ENCODE measurements at places on chromosomes 2 and 18. TPM values are rescaled to one million over a fixed set of nuclear protein-coding genes. Genes with fewer than 3 reads are reported as not detected.

DNA sequence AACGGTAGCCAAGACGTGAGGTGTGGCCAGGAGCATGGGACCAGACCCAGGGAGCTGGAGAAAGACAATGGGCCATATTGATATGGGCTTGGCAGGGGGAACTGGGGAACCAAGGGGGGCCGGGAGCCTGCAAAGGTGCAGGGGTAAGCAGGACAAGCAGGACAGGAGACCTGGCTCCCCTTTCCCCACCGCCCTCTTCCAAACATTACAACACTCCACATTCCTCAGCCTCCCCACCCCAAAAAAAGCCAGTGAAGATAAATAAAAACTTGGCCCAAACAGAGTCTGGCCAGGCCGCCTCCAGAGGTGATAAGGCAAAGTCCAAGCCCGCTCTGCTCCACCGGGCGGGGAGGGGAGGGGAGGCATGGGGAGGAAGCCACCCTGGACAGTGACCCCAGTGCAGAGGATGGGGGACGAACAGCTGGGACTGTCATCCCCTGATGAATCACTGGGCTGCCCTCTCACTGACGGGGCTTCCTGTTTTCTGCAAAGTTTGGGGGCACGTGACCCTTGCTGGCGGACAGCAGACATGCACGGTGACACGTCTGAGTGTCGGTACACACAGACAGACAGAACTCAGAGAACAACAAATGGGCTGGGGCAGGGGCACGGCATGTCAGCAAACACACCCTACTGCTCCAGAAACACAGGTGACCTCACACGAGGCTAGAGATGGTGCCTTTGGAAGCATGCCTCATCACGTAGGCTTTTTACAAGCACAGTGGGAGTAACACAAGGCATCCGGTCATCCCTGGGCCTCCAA lies 100.2 kb downstream of the TNS1 start:
- peak; percentile 100 for DNase-seq

DNA sequence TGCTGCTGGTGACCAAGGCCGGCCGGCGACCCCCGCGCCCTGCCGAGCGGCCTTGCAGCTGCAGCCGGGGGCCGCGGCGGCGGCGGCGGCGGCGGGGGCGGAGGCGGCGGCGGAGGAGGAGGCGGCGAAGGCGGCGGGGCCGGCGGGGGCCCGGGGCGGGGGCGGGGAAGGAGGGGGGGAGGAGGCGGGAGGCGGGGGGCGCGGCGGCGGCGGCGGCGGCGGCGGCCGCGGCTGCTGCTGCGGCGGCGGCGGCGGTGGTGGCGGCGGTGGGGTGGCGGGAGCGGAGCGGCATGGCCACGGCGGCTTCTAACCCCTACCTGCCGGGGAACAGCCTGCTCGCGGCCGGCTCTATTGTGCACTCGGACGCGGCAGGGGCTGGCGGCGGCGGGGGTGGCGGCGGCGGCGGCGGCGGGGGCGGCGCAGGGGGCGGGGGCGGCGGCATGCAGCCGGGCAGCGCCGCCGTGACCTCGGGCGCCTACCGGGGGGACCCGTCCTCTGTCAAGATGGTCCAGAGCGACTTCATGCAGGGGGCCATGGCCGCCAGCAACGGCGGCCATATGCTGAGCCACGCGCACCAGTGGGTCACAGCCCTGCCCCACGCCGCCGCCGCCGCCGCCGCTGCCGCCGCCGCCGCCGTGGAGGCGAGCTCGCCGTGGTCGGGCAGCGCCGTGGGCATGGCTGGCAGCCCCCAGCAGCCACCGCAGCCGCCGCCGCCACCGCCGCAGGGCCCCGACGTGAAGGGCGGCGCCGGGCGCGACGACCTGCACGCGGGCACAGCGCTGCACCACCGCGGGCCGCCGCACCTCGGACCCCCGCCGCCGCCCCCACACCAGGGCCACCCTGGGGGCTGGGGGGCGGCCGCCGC lies 1.5 kb downstream of the POU3F3 start:
- DNase-seq: no peak

DNA sequence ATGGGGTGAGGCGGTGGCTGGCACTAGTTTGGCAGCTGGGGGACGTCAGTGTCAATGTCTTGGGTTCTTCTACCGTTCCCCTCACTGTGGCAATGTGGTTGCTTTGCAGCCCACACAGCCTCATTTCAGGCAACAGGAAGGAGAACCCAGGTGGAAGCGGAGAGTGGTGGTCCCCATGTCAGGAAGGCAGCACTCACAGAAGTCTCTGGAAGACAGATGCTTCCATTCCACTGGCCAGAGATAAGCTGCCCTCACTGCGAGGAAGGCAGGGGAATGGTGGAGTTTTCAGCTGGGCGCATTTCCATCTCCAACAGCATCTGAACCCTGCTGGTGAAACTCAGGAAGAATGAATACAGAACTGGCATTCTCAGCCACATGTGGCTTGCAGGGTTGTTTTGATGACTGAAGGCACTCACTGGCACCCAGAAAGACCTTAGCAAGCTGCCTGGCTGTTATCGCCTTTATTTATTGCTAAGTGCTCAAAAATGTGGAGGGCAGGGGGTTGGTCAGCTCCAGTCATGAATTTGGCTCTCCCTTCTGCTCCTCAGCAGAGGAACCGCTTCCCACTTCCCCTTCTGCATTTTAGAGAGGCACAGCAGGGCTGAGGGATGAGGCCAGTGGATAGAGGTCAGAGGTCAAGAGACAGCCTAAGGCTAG lies 19.4 kb downstream of the KCNIP3 start:
- DNase-seq: no peak

- DNase-seq: no peak
These were observed at the start of gene DPYSL5 for GRCh38 chr2:26847655-26848335. Gene DPYSL5 (plus strand): TSS chr2:26848132. CDS start chr2:26898500, 50,368 bp downstream.

DNA sequence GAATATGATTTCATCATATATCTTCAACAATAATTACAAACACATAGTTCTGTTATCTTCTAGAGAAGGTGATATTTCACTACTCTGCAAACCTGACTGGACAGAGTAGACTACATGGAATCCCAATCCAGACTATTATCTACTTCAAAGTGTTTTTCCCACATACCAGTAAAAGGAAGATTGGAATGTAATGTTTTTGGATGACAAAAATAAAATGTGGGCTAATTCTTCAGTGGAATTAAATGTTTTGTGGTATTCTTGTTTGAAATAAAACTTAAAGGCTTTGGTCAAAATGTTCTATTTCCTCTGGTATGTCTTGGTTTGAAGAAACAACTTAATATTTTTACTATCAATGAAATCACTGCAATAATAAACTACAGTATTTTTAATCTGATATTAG lies 22.1 kb downstream of the COL5A2 start:
- DNase-seq: no peak

GRCh38 chr2:241869087-241869961 lies at the start of gene RTP5:
Gene RTP5 (plus strand): TSS chr2:241869729. CDS start chr2:241869757, 28 bp downstream.
- no peak for DNase-seq

DNA sequence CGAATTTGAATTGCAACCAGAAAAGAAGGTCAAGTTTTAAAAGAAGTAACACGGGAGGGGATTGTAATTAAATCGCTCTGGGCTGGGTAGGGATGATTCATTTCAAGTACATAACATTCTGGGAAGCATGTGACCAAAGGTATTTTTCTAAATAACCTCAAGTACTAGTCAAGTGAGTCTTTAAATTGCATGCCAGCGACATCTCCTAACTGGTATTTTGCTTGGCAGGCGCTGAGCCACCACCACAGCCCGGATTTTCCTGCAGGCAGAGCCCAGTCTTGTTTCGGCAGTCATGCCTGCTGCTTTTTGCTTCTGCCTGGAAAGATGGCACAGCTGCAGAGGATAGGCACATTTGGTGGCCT lies 33.7 kb upstream of the NPAS2 start:
- DNase-seq: no peak

DNA sequence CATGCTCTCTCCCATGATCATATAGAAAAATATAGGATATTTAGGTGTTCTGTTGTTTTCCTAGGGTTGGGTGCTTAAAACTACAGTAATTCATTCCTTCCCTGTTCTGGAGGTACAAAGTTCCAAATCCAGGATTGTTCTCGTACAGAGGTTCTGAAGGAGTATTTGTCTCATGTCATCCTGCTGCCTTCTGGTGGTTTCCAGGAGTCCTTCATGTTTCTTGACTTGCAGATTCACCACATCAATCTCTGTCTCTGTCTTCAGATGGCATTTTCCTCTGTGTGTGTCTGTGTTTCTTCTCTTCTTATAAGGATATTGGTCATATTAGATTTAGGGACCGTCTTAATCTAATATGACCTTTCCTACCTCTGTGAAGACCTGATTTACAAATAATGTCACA lies 397.9 kb downstream of the NYAP2 start:
- DNase-seq: no peak

The ABCG8 gene
- 10.0 TPM for polyA plus RNA-seq

The LRRTM4 gene
- 1.2 TPM for polyA plus RNA-seq

The AGAP1 gene
- polyA plus RNA-seq: 27.5 TPM

The GALNT13 gene
- 1.3 TPM for polyA plus RNA-seq
